ENCODE measurements at places on chromosomes 7 and 10.

- no peak for DNase-seq
Observed at GRCh38 chr7:24949884-24950283, 30.1 kb downstream of the OSBPL3 start.

DNA sequence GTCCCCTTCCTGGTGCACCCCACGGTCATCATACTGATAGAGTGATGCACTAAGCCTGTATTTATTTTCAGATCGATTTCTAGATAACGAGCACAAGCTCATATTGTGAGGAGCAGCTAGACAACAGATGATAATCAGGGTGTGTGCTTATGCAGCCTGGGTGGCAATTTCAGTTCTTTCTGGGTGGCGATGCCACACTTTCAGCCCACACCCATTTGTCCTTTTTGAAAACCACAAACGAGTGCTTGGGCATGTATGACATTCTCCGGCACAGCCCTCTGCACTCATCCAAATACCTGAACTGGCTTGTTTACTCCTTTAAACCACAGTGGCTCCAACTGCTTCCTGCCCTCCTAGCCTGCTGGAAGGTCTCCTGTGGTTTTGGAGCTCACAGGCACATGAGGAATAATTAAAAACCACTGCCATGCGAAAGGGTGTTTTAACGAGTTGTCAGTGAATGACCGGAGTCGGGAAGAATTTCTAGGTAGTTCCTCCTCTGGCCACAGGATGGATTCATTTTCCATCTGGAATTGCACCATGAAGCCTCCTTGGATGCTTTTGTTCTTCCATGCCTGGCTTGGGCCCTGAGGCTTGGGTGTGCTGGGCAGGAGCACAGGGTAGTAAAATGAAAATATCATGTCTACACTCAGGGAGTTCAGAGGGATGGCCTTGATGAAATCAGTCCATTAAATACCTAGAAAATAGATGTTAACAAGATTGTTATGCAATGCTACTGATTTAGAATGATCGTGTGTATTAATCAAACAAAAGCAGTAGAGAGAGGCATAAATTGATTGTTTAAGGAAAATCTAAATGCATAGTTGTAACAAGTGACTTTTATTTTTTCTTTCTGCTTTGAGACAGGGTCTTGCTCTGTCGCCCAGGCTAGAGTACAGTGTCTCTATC, 52.4 kb upstream of the ITGB1 start:
- no peak for DNase-seq

DNA sequence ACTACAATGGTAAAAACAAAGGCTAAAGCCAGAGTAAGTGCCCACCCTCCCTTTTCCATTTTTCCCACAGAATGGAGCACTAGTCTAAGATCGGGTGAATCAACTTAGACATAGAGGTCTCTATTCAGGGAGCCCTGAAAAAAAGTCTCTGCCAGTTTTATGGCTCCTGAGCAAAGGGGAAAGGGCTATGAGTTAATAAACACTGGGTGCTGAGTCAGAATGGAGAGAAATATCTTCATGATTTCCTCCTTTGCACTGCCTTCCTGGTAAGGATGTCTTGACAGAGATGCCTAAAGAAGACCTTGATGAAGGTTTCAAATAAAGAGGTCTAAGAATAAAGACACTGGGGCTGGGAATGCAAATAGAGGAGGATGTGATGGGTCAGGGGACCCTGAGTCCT, 607.4 kb upstream of the MBL2 start:
- no peak for DNase-seq

DNA sequence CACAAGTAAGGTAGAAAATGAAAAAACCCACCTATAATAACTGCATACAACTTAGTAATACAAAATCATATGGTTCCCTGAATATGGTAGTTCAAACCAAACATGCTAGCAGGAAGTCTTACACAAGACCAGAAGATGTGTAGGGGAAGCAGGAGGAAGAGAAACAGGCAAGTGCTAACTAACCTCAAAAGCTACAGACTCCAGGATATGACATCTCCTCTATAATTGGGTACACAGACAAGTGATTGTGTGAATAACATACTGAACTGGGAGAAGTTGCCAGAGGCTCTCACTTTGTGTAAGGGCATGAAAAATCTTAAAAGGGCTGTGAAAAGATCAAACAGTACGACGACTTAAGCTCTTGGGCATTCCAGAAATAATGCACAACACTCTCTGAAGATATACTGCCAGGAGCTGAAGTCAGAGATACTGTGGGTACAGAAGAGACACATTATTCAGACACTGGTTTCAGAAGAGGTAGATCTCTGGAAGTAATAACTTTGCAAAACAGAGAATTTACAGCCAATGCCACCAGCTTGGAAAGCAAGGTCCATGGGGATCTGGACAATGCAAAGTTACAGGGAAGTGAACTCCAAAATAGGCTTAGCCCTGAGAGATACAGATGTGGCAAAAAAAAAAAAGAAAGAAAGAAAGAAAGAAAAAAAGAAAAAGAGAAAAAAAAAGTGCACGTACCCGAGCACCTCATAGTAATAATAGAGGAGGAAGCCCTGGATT, 767.2 kb downstream of the TNS3 start:
- DNase-seq: no peak

GRCh38 chr10:115969591-115969990, 303.4 kb downstream of the GFRA1 start:
- no peak for DNase-seq

- no peak for DNase-seq
Observed at GRCh38 chr10:132482090-132482800, 55.3 kb upstream of the INPP5A start.

GRCh38 chr7:37248396-37248861, 200.2 kb downstream of the ELMO1 start:
- DNase-seq: no peak

DNA sequence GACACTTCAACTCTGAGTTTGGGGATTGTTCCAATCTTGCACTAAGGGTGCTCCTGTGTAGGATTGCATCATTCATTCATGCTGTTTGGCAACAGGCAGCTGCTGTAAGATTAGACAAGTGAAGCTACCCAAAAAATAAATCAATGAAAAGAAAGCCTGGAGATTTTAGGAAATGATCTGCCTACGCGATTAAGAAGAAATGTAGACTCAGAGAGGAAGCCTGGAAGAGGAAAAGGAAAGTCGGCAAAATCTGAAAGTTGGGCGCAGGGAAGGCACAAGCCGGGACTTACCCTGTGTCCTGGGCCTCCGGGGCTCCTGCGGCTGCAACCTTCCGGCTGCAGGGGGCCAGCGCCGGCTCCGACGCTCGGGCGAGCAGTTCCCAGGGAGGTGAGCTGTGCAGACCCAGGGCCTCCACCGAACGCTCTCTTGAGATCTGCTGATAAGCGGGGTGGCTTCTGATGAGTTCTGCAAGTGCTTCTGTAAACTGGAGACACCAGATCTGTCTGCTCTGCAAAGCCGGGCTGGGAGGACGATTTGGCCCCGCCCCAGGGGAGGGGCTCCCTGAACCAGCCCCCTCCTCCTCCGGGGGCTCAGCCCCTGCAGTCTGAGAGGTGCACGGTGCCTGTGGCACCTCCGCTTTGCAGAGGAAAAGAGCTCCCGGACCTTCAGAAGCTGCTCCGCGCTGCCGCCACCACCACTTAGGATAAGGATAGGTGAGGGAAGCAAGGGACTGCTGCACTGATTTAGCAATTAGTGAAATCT, 17.4 kb downstream of the PSPH start:
- peak; percentile 76 for DNase-seq

GRCh38 chr10:775245-776075, 86.0 kb upstream of the DIP2C start:
- no peak for DNase-seq

DNA sequence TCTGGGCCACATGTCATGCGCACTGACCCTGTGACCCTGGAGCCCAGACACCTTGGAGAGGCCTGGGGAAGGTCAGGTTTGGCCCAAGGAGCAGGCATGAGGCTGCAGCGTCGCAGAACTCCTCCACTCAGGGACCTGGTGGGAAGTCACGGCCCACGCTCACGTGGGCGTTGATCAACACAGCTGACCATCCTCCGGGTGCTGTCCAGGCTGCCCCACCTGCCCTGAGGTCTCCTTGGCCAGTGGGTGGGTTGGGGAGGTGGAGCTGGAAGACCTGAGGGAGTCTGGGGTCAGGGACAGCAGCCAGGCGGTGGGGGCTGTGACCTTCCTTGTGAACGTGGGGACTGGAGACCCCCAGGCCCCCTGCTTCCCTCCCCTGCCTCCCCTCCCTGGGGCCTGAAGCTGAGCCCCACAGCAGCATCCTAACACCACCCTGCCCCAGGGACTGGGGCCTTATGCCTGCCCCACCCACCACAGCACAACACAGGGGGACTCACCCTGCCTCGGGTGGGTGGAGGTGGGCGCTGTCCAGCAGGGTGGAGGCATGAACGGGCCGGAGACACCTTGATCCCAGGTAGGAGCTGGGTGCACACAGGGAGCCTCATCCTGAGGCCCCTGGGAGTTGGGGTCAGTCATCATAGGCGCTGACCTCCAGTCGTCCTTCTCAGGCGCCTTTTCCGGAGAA, 44.0 kb upstream of the ADGRA1 start:
- DNase-seq: no peak

GRCh38 chr7:78770422-78771410, 682.8 kb downstream of the MAGI2 start:
- no peak for DNase-seq

DNA sequence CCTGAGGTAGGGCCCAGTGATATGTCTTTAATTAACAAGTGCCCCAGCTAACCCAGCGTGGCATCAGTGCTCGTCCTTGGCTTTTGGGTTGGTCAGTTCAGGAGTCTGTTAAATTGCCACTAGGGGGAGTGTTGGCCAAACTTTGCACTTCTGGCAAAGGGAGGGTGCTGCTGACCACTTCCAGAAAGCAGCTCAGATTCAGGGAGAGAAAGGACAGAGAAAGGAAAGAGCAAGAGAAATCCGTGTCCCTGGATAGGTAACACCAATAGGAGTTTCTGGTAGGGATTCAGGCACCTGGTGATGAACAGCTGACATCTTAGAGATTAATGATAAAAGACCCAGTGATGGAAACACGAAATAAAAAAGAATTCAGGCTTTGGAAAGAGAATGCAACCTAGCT, 243.1 kb upstream of the AOAH start:
- no peak for DNase-seq

- DNase-seq: no peak
Observed at GRCh38 chr7:46360296-46360695, 439.2 kb upstream of the IGFBP3 start.

- no peak for DNase-seq
Observed at GRCh38 chr7:120334475-120334874, 61.5 kb downstream of the KCND2 start.

DNA sequence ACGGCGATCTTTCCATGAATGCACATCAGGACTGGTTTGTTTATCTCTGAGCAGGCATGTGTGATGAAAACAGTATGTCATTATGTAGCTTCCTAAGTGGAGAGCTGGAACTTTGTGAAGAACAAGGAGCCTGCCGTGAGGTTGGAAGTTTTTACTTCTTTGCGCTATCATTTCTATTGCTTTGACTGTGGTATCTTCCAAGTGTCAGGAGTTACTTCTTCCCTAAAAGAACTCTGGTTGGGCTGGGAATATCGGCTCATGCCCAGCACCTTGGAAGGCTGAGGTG, 167.4 kb upstream of the AHR start:
- no peak for DNase-seq

DNA sequence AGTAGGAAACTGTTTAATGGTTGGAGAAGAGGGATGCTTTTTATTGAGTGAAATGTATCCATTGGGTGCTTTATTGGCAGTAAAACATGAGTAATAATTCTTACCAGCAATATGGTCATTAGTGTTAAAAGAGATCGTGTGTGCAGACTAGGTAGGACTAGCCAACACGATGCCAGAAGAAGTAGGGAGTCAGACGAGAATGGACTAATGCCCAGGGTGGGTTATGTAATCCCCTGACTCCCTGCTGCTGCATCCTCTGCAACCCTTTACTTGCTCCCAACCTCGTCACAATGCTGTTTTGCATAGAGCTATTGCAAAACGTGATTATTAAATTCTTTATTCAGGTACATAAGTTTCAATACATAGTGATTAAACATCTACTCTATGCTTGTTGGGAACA, 1213.7 kb downstream of the GATA3 start:
- DNase-seq: no peak

DNA sequence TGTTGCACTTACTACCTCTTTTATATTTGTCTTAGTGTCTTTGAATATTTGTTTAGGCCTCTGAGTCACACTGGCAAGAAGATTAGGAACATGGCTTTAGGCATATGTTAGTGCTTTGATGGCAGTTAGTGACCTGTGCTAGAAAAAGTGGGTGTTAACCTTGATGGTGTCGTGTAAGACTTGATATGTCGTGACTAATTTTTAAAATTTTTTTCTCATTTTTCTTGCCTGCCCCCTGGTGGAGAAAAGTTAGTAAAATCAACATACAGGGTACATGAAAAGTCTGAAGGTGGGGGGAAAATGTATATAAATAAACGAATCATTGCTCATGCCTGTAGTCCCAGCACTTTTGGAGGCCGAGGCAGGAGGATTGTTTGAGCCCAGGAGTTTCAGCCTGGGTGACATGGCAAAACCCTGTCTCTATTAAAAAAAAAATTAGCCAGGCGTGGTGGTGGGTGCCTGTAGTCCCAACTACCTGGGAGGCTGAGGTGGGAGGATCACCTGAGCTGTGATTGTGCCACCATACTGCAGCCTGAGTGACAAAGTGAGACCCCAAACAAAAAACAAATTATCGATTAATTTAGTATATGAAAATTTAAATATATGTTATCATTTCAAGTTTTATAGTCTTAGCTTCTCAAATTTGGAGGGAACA, 44.6 kb downstream of the TAX1BP1 start:
- no peak for DNase-seq

- peak; percentile 29 for DNase-seq
Observed at GRCh38 chr10:44936314-44936975, 23.2 kb upstream of the RASSF4 start.

- DNase-seq: no peak
Observed at GRCh38 chr10:28382525-28383269, 79.8 kb upstream of the MPP7 start.

- DNase-seq: no peak
Observed at GRCh38 chr10:31605861-31606525, 287.0 kb downstream of the ZEB1 start.

DNA sequence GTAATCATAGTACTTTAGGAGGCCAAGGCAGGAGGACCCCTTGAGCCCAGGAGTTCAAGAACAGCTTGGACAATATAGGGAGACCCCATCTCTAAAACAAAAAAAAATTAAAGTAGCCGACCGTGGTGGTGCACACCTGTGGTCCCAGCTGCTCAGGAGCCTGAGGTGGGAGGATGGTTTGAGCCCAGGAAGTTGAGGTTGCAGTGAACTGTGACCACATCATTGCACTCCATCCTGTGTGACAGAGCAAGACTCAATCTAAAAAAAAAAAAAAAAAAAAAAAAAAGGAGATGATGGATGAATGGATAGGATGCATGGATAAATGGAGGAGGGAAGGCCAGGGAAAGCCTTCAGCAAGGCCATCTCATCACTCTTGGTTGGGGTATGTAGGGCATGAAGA, 33.4 kb upstream of the BMPR1A start:
- no peak for DNase-seq
